ENCODE measurements at places on chromosomes 2 and 18. TPM values are rescaled to one million over a fixed set of nuclear protein-coding genes. Genes with fewer than 3 reads are reported as not detected.

The ASB18 gene
- total RNA-seq, result not detected

The CPO gene
- not detected for total RNA-seq

The CD8B2 gene
- total RNA-seq, result 0.07 TPM

DNA sequence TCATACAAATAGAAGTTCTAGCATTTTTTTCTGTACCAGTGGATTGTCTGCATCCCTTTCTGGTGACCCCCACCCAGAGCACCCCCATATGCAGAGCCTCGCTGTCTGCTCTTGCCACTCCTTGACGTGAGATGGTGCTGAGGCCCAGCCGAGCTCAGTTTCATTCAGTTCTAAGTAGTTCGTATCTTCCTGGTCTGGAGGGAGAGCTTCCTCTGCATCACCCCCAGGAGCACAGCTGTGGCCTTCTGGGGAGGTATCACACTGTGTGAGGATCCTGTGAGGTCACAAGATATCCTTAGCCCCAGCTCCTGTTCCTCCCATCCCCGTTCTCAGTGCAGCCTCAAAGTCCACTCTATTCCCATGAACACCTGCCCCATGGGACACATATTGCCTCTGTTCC lies 132.7 kb downstream of the PTGR3 start:
- H3K27ac ChIP-seq, result no peak overlapping the region
- no peak for DNase-seq
- H3K36me3 ChIP-seq, result peaks cover 16% of the 10 kb centered on the region
- peaks cover 10% of the 10 kb centered on the region for H3K4me1 ChIP-seq
- H3K4me3 ChIP-seq, result no peak overlapping the region
- no peaks in the 10 kb centered on the region for H3K27me3 ChIP-seq

DNA sequence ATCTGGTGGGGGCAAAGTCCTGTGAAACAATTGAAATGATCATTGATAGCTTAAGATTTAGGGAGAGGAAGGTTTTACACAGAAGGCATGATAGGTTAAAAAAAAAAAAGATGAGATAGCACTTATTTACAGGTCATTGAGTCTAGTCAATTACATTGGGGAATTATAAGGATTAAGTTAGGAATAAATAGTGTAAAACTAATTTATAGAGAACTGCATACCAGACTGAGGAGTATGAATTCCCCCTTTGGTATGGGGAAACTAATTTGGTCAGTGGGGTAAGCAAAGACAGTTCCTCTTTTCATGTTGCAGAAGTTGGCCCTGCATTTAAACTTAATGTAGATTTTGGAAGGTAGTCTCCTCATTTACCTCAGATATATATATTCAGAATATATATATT lies 10.8 kb downstream of the GLS start:
- H3K36me3 ChIP-seq, result peaks cover 27% of the 10 kb centered on the region
- peak overlapping the region; percentile 9 for H3K27ac ChIP-seq
- no peak for DNase-seq
- H3K27me3 ChIP-seq, result no peaks in the 10 kb centered on the region
- no peak overlapping the region for H3K4me3 ChIP-seq

- H3K4me3 ChIP-seq, result no peak overlapping the region
- no peaks in the 10 kb centered on the region for H3K27me3 ChIP-seq
- H3K4me1 ChIP-seq, result no peaks in the 10 kb centered on the region
- H3K36me3 ChIP-seq, result no peaks in the 10 kb centered on the region
- no peak overlapping the region for H3K27ac ChIP-seq
- no peak for DNase-seq
Measured at GRCh38 chr18:10101729-10102128, 187.9 kb downstream of the VAPA start.

GRCh38 chr2:118925981-118926380 lies 16.0 kb upstream of the MARCO start:
- no peak for DNase-seq
- H3K4me3 ChIP-seq, result no peak overlapping the region
- no peak overlapping the region for H3K27ac ChIP-seq
- H3K36me3 ChIP-seq, result no peaks in the 10 kb centered on the region
- H3K4me1 ChIP-seq, result no peaks in the 10 kb centered on the region

DNA sequence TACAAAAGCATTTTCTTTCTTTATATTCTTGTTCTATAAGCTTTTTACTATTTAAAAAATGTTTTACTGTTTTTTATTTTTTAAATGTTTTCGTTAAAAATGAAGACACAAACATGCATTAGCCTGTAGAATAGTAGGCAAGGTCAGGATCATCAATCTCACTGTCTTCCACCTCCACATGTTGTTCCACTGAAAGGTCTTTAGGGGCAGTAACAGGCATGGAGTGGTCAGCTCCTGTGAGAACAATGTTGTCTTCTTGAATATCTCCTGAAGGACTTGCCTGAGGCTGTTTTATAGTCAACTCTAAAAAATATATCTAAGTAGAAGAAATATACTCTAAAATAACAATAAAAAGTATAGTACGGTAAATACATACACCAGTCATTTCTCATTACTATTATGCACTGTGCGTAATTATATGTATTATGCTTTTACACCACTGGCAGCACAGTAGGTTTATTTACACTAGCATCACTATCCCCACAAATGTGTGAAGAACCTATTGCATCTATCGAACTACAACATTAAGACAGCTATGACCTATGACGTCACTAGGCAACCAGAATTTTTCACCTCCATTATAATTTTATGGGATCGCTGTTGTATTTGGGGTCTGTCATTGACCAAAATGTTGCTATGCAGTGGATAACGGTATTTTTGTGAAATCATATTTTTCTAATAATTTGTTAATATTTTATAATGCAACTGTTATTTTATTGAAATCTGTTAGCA lies 764.3 kb downstream of the METTL4 start:
- H3K4me3 ChIP-seq, result no peak overlapping the region
- H3K27ac ChIP-seq, result no peak overlapping the region
- H3K27me3 ChIP-seq, result no peaks in the 10 kb centered on the region

Data from activated CD4-positive, alpha-beta memory T cell treated with anti-CD3 and anti-CD28 coated beads for 36 hours (primary cell).